Aorta (tissue), 5 donors: ENCODE measurements at places on chromosomes 7 and 10. TPM values are rescaled to one million over a fixed set of nuclear protein-coding genes. Genes with fewer than 3 reads are reported as not detected.
A peak's percentile ranks its signal among the peaks of the same experiment; 100 is the strongest.

The HOXA9 gene
- 5.8 TPM for total RNA-seq

The CTAGE4 gene
- total RNA-seq: 4.3 TPM

The PVRIG gene
- total RNA-seq: 0.23 TPM

The HOGA1 gene
- total RNA-seq: 1.9 TPM

The MSS51 gene
- 2.9 TPM for total RNA-seq

The FAM25A gene
- not detected for total RNA-seq

The PRLHR gene
- not detected for total RNA-seq

The KIF11 gene
- total RNA-seq: 1.7 TPM

The TUBB8 gene
- total RNA-seq: not detected

- no peak overlapping the region for H3K4me3 ChIP-seq
- H3K36me3 ChIP-seq: no peaks in the 10 kb centered on the region
- H3K4me1 ChIP-seq: no peaks in the 10 kb centered on the region
- no peak for DNase-seq
- no peaks in the 10 kb centered on the region for H3K27me3 ChIP-seq
These were observed 94.5 kb downstream of the PTPRE start for GRCh38 chr10:128001363-128001745.

DNA sequence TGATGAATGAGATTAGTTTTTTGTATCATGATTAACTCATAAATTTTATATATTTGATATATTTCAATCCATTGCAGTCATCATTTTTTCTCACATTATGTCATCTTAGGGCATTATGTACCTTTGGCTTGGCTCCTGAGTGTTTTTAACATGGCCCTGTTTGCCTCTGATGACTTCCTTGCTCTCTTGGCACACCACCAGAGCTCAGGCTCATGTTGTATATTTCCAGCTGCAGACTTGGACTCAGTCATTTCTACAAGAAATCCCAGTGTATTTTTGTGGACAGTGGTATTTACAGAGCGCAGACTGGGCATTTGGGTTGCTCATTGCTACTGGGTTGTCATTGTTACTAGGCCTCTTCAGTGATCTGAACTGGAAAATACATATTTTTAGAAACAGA is 188.5 kb downstream of the ADRA2A start:
- no peaks in the 10 kb centered on the region for H3K36me3 ChIP-seq
- DNase-seq: no peak
- no peaks in the 10 kb centered on the region for H3K4me1 ChIP-seq
- H3K4me3 ChIP-seq: no peak overlapping the region
- H3K27ac ChIP-seq: no peak overlapping the region

DNA sequence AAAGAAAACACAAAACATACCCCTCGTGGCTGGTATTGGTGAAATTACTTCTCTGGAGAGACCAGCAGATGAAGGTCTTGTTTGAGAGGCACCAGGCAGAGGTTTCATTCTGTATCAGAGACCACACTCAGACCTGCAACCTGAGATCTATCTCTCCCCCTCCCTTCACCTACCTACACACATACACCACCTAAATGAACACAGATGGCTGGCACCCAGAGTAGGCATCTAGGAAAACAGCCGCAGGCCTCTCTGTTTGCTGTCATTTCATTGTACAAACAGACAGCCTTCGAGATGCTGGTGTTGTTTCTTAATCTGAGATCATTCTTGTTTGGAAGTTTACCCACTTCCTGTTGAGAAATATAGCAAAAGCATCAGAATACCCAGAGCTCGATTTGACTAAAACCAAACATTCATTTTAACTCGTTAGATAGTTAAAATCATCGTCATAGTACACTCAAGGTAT is 173.9 kb upstream of the SLC25A13 start:
- H3K27ac ChIP-seq: no peak overlapping the region
- DNase-seq: no peak
- no peaks in the 10 kb centered on the region for H3K27me3 ChIP-seq
- H3K4me1 ChIP-seq: no peaks in the 10 kb centered on the region
- no peak overlapping the region for H3K4me3 ChIP-seq

- DNase-seq: no peak
- no peaks in the 10 kb centered on the region for H3K27me3 ChIP-seq
These were observed 282.4 kb downstream of the SORCS3 start for GRCh38 chr10:104923501-104923900.

- no peaks in the 10 kb centered on the region for H3K27me3 ChIP-seq
- no peaks in the 10 kb centered on the region for H3K36me3 ChIP-seq
- H3K27ac ChIP-seq: no peak overlapping the region
- no peak overlapping the region for H3K4me3 ChIP-seq
- DNase-seq: no peak
These were observed 19.5 kb upstream of the EIF5AL1 start for GRCh38 chr10:79492839-79493238.

- H3K27ac ChIP-seq: no peak overlapping the region
- H3K4me1 ChIP-seq: no peaks in the 10 kb centered on the region
These were observed 121.0 kb upstream of the LANCL2 start for GRCh38 chr7:55244006-55244745.

DNA sequence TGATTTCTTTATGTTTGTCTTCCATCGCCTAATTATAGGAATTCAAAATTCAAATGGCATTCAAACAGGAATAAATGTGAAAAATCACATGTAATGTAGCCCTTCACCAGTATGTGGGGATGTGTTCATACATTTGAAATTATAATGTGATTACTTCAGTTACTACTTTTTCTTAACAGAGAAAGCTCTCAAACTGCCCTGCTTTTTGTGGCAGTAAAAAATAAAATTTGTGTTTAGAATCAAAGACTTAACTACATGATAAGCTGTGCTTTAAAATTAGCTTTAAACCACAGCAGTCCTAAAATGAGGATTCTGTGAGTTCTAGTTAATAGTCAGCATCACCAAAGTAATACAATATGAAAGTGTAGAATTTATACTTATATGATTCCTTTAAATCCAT is 7.8 kb upstream of the HERC4 start:
- no peak overlapping the region for H3K4me3 ChIP-seq
- no peak overlapping the region for H3K27ac ChIP-seq
- no peaks in the 10 kb centered on the region for H3K36me3 ChIP-seq

DNA sequence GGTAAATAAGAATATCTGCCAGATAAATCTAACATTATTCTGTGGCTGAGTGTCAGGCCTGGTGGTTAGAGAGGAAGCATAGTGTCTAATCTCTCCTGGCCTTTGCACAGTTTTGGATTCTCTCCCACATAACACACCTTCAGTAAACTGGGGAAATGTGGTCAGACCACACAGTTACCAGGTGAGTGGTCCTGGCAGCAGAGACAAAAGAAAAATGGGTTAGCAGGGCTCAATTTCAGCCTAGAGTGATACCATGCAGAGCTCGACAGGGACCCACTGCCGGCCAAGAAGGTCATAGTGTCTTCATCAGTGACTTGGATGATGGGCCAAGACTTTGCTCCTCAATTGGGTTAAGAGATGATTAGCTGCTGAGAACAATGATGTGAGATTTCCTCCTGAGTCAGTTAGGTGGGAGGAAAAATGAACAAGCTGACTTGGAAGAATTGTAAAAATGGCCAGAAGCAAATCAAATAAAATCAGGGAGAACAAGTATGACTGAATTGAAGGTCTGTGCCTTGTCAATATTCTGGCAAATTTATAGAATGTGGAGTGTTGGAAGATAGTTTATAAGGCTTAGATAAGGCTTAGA is 69.2 kb upstream of the EFCAB10 start:
- no peaks in the 10 kb centered on the region for H3K27me3 ChIP-seq
- H3K4me3 ChIP-seq: no peak overlapping the region
- no peak overlapping the region for H3K27ac ChIP-seq
- H3K4me1 ChIP-seq: no peaks in the 10 kb centered on the region
- no peaks in the 10 kb centered on the region for H3K36me3 ChIP-seq
- DNase-seq: no peak

- no peaks in the 10 kb centered on the region for H3K4me1 ChIP-seq
- H3K4me3 ChIP-seq: no peak overlapping the region
- peak; percentile 54 for DNase-seq
- no peaks in the 10 kb centered on the region for H3K27me3 ChIP-seq
These were observed 20.5 kb downstream of the GPER1 start for GRCh38 chr7:1108264-1108920.

DNA sequence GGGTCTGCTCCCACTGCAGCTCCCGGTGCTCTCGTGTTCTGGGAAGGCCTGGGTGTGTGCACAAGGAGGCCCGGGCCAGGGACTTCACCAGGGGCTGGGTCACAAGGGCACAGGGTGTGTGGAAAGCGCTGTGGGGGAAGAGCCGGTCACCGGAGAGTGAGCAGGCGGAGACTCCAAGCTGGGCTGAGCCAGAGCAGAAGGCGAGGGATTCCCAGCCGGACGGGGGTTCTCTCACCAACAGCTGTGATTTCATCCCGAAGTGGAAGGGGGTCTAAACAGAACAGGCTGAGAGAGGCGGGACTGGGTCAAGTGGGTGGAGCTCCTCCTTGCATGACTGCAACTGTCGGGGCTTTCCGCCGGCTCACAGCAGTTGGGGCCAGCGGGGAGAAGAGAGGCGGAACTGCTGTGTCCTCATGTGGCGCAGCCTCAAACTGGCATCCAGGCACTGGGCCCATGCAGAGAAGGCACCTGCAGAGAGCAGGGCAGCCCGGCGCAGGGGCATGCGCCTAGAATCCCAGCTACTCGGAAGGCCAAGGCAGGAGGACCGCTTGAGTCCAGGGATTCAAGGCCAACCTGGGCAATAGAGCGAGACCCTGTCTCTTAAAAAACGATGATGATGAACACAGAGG is 7.6 kb upstream of the ORAI2 start:
- H3K27ac ChIP-seq: no peak overlapping the region
- no peak overlapping the region for H3K4me3 ChIP-seq
- no peaks in the 10 kb centered on the region for H3K4me1 ChIP-seq

- no peak overlapping the region for H3K4me3 ChIP-seq
- no peak for DNase-seq
- no peaks in the 10 kb centered on the region for H3K36me3 ChIP-seq
- no peaks in the 10 kb centered on the region for H3K27me3 ChIP-seq
These were observed 179.9 kb downstream of the SKAP2 start for GRCh38 chr7:26684447-26684846.

GRCh38 chr7:45684910-45685618 is 110.9 kb downstream of the ADCY1 start:
- no peaks in the 10 kb centered on the region for H3K36me3 ChIP-seq
- no peak for DNase-seq
- H3K27me3 ChIP-seq: no peaks in the 10 kb centered on the region
- H3K4me1 ChIP-seq: no peaks in the 10 kb centered on the region

DNA sequence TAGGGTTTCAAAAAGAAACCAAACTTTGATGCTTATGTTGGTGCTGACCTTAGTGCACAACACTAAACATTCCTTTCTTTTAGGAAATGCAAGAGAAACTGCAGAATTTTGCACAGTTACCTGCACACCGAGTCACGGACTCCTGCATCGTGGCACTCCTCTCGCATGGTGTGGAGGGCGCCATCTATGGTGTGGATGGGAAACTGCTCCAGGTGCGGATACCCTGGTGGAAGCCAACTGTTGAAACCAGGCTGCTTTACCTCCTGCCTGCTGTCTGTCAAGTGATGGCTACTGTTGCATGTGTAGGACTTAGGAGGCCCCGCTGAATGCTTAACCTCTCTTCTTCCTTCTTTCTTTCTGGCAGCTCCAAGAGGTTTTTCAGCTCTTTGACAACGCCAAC is 11.7 kb downstream of the CASP2 start:
- peaks cover 13% of the 10 kb centered on the region for H3K36me3 ChIP-seq
- no peaks in the 10 kb centered on the region for H3K4me1 ChIP-seq
- no peaks in the 10 kb centered on the region for H3K27me3 ChIP-seq
- H3K27ac ChIP-seq: no peak overlapping the region

DNA sequence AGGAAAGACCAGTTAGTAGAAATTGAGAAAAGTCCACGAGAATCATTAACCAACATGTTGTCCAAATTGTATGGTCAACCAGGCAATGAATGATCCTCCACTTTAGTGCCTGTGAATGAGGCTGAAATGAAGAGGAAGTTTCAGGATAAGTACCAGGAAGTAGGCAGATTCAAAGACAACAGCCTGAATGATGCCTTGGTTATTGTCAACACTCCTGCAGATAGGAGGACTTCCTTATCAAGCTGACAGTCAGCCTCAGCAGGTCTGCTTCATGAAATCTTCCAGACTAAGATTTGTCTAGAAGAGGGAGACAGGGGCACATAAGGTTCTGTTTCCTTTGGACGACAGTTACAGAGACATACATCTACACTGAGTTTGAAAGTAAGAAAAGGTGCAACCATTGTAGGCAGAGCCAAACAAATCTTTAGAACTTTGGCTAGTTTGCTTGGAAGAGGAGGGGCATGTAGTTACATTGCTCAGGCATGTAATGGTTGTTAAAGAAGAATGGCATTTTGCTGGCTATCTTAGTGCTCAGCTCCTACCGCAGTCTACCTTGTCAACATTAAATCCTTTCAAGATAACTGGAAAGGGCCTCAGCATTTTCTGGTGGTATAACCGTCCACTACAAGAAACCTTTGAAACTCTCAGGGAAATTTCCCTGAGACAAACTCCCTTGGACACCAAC is 81.4 kb downstream of the ABI1 start:
- H3K27ac ChIP-seq: no peak overlapping the region
- peaks cover 7% of the 10 kb centered on the region for H3K4me1 ChIP-seq
- no peak for DNase-seq
- H3K36me3 ChIP-seq: no peaks in the 10 kb centered on the region

DNA sequence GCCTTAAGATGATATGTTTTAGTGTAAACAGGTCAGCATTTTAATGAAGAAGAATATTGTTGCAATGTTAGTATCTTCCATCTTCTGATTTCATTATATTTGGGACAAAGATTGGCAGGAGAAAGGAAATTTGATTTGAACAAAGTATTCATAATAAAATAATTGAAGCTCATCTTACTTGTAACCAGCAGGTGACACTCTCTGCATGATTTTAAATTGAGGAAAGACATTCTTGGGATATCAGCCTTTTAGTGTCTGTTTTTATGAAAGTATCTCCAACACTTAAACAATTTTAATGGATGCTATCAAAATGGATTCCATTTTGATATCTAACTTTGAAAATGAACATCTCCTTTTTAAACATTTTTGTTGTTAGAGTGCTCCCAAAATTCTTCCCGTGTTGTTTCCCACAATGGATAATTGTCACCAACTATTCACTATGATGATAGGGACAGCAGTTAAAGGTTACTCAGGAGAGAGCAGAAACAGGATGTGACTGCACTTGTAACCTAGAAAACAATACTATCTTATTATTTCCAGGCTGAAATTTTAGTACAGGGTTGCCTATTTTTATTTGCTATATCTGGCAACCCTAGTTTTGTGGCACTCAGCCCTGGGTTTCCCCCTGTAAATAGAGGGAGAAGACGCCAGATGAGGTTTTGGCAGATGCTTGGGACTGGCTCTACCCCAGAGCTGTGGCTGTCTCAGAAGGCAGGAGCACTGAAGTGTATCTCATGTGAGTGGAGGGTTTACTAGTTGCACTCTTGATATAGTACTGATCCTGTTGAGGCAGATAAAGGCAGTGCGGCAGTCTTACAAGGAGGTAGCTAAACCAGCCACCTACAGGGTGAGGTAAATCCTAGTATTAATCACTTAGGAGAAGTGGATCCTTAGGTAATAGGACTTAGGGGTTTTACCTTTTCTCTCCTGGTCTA is 31.0 kb upstream of the ABCB4 start:
- no peaks in the 10 kb centered on the region for H3K4me1 ChIP-seq
- no peaks in the 10 kb centered on the region for H3K27me3 ChIP-seq
- DNase-seq: no peak
- no peaks in the 10 kb centered on the region for H3K36me3 ChIP-seq
- H3K27ac ChIP-seq: no peak overlapping the region

- no peaks in the 10 kb centered on the region for H3K27me3 ChIP-seq
- no peak overlapping the region for H3K27ac ChIP-seq
- H3K4me1 ChIP-seq: no peaks in the 10 kb centered on the region
- DNase-seq: no peak
These were observed 174.5 kb downstream of the SH3PXD2A start for GRCh38 chr10:103680869-103681236.
